ENCODE measurements at places on chromosomes 4 and X. TPM values are rescaled to one million over a fixed set of nuclear protein-coding genes. Genes with fewer than 3 reads are reported as not detected.
A peak's percentile ranks its signal among the peaks of the same experiment; 100 is the strongest.

The TMEM47 gene
- total RNA-seq = 54.7 TPM

- DNase-seq = no peak
Measured at GRCh38 chr4:171919314-171919713, 106.1 kb downstream of the GALNTL6 start.

The ZCCHC4 gene
- total RNA-seq = 14.8 TPM

GRCh38 chrX:107836958-107837357, 11.3 kb downstream of the MID2 start:
- DNase-seq = no peak

- no peak for DNase-seq
Measured at GRCh38 chr4:6446538-6447451, 25.6 kb downstream of the PPP2R2C start.

The RIPPLY1 gene
- total RNA-seq = not detected

DNA sequence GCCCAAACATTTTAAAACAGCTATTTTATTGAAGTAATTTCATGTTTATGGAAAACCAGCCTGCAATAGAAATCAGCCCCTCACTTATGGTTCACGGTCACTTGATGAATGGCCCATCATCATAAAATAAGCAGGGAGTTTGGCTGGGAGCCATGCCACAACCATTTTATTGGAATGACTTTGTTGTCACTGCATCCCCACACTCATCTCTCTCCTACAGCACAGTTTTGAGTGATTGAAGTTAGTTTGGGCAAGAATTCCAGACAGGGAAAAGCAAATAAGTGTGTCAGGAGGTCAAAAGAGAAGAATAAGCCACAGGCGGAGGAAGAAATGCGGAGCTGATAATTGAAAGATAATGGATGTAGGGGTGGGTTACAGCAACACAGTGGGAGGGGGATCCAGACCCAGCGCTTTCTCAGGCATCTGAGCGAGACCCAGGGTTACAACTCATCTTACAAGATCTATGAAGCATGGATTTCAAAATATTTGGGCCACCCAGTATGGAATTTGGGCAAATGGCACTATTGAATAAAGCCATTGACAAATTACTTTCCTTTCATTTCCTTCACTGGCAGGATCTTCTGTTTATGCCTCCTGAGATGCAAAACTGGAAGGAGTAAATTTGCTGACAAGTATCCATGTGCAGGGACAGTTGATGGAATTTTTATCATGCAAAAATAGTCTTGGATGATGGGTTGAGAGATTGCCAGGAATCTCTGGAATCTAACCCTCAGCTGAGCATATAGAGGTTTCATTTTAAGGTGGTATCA, 100.8 kb downstream of the SHROOM3 start:
- DNase-seq = peak; percentile 58

- DNase-seq = no peak
Measured at GRCh38 chrX:12961196-12961718, 13.7 kb upstream of the TMSB4X start.

- no peak for DNase-seq
Measured at GRCh38 chr4:147481577-147482109, 746 bp downstream of the EDNRA start.

- DNase-seq = no peak
Measured at GRCh38 chr4:42473071-42473684, 75.9 kb downstream of the SHISA3 start.

DNA sequence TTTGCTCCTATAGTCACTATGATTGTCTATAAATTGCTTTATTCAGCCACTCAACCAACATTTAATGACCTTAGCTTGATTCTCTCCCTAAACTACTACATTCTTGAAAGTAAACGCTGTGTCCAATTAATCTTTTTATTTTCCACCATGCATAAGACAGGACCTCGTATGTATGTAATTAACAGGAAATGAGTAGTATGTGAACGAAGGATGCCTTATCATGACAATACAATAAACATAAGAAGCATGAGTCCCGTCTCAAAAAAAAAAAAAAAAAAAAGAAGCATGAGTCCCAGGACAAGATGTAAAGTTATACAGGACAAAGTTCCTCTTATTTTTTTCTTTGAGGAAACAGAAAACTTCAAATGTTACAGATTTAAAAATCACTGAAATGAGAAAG, 92.5 kb downstream of the PPP3CA start:
- DNase-seq = no peak

DNA sequence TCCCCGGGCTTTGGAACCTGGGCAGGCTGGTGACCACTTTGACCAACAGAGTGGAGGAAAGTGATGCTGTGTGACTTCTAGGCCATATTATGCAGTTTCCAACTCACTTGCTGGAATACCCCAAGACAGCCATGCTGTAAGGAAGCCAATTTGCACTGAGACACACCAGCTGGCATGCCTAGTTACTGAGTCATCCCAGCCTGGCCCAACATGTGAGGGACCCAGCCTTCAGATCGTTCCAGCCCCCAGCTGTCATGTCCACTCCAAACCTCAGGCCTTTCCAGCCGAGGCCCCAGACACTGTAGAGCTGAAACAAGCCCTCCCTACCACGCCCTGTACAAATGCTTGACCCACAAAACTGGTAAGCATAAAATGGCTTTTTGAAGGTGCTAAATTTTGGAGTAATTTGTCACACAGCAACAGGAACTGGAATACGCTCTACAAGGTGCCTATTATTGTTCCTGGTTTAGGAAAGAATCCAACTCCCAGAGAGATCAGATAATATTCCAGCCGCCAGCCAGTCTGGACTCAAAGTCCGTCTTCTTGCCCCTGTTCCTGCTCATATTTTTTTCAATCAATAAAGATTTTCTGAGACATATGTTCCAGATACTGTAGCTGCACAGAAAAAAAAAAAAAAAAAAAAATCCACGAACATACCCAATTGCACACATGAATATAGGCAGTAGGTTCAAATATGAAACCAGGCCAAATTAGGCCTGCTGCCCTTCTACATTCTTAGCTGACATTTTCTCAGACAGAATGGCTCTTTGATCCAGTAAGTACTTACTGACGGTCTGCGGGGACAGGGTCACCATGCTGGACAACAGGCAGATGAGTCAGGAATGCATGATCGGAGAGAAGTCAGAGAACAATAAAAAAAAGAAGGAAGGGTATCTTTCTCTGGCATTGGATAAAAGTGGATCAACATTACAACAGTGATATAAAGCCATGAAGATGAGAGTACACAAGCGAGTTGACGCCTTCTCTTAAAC, 35.1 kb downstream of the SH3KBP1 start:
- peak; percentile 88 for DNase-seq

DNA sequence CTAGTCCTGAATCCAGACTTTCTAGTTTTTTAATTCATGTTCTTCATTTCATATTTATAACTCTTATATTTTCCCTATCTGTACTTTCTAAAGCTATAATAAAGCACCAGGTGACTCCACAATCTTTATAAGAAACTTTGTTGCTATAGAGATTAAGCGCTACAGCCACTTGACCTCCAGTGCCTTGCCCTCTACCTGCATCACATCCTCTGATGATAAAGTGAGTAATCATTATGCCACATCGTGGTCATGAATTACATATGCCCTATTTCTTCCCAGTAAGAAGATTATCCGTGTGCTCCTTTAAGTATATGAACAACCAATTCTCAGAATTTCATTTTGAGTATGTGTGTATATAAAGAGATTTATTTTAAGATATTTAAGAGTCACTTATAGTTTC, 6.8 kb upstream of the DYNLT3 start:
- DNase-seq = no peak

- DNase-seq = no peak
Measured at GRCh38 chrX:70470850-70471289, 26.2 kb downstream of the DLG3 start.

GRCh38 chrX:50705042-50705441, 109.0 kb downstream of the SHROOM4 start:
- DNase-seq = no peak

GRCh38 chrX:73863268-73863667, 300.3 kb downstream of the CHIC1 start:
- peak; percentile 5 for DNase-seq

DNA sequence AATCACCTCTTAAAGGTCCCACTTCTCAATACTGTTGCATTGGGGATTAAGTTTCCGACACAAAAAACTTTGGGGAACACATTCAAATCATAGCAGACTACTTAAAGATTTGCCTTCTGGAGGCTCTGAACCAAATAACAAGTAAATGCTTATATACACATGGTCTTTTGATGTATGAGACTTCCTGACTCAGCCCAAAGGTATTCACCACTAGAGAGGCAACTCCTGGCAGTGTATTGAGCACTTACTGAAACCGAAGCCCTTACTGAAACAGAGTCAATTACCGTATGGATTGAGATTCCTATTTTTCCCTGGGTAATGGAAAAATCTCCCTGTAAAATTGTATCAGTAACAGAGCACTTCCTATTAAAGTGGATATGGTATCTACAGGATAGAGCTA, 45.4 kb downstream of the ZCCHC13 start:
- peak; percentile 39 for DNase-seq

The CTPS2 gene
- 10.8 TPM for total RNA-seq

The NRK gene
- not detected for total RNA-seq

- no peak for DNase-seq
Measured at GRCh38 chr4:67616478-67616877, 58.0 kb downstream of the STAP1 start.

DNA sequence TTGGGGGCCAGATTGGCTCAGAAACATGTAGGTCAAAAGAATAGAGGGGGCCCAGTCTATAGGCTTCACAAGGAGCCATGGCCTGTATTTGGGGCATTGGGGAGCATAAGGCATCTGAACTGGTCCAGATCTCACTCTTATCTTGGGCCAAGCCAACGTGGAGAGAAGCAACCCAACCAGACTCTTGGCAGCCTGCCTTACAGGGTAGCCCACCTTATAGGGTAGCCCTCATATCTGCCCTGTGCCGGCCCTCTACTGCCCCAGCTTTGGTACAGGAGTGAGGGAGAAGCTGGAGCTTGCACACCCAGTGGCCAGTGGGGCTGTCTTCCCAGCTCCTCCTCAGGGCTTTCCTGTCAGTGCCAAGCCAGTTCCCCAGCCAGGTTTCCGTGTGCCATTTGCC, 142.2 kb downstream of the AMMECR1 start:
- no peak for DNase-seq

DNA sequence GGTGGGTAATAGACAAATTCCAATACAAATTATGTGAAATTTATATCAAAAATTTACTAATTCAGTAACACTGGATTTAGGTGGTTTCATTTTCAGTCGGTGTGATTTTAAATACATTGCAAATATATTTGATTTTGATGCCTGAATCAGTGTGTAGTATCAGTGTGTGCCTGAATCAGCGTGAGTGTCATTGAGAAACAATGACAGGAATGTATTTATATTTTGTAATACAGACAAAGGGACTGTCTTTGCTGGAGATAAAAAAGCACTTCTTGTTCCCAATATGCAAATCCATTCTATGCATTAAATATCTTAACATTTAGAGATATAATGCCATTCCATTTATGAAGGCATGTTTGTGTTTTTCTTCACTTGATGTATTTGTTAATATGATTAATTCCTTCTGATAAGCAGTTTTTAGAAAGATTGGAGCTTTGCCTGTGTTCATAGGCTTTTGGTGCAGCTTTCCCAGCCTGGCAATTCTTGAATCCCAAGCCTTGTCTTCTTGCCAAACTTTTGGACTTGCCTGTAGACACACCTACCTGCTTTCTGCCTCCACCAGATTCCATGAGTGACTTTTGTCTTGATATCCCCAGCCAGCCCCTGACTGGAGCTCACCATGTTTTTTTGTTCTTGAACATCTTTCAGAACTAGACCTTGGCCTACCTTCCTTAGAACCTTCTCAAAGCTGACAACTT, 243.8 kb downstream of the ADGRL3 start:
- peak; percentile 72 for DNase-seq

DNA sequence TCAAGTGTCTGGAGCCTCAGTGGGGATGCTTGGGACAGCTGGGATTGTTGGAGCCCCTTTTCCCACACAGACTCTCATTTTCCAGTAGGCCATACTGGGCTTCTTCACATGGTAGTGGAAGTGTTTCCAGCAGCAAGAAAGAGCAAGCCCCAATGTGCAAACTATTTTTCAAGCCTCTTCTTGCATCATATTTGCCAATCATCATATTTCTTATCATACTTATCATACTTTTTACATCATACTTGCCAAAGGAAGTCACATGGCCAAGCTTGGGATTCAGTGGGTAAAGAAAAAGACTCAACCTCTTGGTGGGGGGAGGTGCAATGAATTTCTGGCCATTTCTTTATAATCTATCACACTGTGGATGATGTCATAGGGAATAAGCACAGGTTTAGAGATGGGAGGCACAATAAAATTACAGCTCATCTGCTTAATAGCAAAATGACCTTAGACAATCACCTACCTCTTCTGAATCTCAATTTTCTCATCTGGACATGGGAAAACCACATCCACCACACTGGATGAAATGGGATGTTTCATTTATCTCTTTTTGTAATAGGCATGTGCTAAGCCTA, 174.2 kb downstream of the MID1IP1 start:
- no peak for DNase-seq

The CLCN3 gene
- total RNA-seq = 32.9 TPM

DNA sequence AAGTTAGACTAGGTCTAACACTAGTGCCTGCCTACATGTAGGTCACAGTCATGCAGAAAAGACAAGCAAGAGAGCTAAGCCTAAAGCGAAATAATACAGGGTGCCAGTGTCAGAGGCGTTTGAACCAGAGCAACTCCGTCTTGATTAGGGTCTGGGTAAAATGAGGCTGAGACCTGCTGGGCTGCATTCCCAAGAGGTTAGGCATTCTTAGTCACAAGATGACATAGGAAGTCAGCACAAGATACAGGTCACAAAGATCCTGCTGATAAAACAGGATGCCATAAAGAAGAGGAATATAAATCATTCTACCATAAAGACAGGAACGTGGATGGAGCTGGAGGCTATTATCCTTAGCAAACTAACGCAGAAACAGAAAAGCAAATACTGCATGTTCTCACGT, 120.9 kb downstream of the BEND2 start:
- DNase-seq = no peak

The WNK3 gene
- not detected for total RNA-seq

DNA sequence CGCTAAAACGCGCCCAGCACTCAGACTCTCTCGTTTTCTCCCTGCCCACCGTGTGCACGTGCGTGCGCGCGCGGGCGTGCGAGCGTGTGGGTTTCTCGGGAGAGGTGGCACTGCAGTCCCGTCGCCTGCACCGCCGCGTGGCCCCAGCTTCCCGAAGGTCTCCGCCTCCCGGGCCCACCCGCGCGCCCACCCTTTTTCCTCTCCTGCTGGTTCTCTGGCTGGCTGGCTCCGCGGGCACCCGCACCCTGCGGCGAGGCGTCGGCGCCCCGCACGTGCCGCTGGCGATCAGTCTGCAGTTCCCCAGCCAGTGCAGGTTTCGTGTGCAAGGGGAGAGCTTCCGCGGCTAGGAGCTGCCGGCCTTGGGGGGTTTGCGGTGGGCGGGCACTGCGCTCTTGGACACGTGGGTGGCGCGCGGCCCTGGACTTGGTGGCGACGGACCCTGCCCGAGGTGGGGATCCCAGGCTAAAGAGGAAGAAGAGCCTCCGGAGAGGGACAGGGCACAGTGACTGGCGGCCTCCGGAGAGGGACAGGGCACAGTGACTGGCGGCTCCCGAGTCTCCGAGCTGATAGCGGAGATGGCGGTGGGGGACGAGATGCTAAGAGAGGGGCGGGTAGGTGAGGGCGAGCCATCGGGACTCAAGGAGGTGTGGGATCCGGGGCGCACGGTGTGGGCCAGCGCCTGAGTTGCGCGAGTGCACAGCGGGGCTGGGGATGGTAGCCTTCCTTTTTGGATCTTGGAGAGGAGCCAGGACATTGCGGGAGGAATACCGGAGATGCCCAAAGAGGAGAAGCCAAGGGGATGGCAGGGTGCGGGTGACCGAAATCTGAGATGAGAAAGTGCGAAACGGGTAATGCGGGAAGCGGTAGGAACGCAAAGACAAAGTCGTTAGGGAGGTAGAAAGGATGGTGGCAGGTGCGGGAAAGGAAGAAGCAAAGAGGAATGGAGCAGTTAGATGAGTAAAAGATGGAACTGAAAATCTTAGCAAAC, at the start of gene FAM184B:
TSS of gene FAM184B (minus strand) at position 322 of the 988 bp plus-strand sequence. CDS start 322 bp downstream, outside the sequence.
- no peak for DNase-seq

- DNase-seq = no peak
Measured at GRCh38 chrX:51889851-51890250, 3.6 kb upstream of the MAGED1 start.
